ENCODE measurements at places on chromosomes 1 and 21.

DNA sequence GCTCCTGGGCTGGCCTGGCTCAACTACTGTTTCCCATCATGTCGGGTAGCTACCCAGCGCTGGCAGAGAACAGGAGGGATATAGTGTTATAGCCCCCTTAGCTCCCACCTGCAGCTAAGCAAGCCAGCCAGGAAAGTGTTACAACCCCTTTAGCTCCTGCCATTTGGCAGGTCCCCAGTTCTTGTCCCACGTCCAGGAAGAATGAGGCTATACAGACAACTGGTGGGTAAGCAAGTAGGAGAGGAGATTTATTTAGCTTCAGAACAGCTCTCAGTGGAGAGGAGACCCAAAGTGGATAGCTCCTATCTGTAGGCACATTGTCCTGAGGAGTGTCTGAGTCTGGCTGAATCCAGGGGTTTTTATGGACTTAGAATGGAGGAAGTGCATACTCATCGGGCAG lies 741.1 kb upstream of the B3GALT2 start:
- DNase-seq: no peak

GRCh38 chr1:35555212-35555584 lies 2.0 kb downstream of the KIAA0319L start:
- no peak for DNase-seq

- no peak for DNase-seq
Measured at GRCh38 chr1:78045926-78046778, at the start of gene GIPC2. Gene GIPC2, plus strand, starts transcription at chr1:78045966. Its CDS starts 129 bp downstream, at chr1:78046095.

- no peak for DNase-seq
Measured at GRCh38 chr1:237562242-237562823, 328.4 kb downstream of the ZP4 start.

DNA sequence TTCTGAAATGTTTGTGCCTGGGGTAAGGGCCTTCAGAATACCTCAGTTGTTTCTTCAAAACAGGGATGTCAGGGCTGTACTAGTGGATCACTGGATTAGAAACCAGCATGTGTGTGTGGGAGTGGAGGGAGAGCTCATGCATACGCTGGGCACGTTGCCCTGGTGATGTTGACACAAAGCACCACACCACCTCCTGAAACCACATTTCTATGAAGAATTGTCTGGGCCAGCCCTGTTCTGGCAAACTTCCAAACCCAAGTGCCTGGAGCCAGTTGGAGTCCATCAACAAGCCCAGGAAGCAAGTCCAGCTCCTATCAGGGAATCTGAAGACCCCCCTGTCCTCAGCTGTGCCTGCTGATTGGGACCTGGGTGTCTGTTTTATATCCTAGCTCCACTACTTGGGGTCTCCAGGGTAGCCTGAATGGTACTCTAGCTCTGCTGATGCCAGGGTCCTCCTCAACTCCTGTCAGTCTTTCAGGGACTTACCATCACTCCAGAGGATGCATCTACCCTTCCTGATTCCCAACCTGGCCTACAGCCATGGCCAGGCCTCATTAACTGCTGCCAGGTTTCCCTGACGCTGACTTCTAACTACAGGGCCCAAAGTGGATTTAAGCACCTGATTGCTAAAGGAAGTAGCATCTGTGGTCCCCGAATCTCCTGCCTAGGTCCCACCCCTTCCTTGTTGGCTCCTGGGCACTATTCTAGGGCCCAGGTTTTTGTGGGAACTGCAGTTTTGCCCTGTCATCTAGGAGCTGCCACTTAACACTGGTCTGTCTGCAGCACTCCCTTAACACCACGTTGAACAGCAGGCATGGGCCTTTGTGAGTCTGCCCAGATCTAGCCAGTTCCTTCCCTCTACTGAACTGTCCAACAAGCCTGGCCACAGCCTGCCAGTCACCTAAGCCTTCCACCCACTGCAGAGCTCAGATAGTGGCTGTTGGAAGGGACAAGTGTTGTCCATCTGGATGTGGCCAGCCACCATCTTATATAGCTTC lies 45.5 kb downstream of the LPAR3 start:
- DNase-seq: no peak

GRCh38 chr1:47424336-47424982 lies 8.4 kb downstream of the FOXE3 start:
- peak; percentile 51 for DNase-seq

All from 8988T (cell line).